H9 (cell line): ENCODE measurements at places on chromosomes 5 and 9. TPM values are rescaled to one million over a fixed set of nuclear protein-coding genes. Genes with fewer than 3 reads are reported as not detected.

The PCDHAC1 gene
- 8.0 and 8.7 TPM in 2 replicates for total RNA-seq

The OGN gene
- not detected in 2 replicates for total RNA-seq

The CNTFR gene
- 0.55 and 1.3 TPM in 2 replicates for total RNA-seq

The ZMYND19 gene
- total RNA-seq = 79.2 and 82.3 TPM in 2 replicates

The CYSRT1 gene
- 1.0 and 1.9 TPM in 2 replicates for total RNA-seq

The DND1 gene
- total RNA-seq = 2.3 and 2.4 TPM in 2 replicates

The PCDHB15 gene
- total RNA-seq = 5.2 and 7.0 TPM in 2 replicates

The TMC1 gene
- 2.4 and 2.5 TPM in 2 replicates for total RNA-seq

The BRINP1 gene
- 12.4 and 14.0 TPM in 2 replicates for total RNA-seq

The PALM2AKAP2 gene
- total RNA-seq = 3.6 and 4.0 TPM in 2 replicates

DNA sequence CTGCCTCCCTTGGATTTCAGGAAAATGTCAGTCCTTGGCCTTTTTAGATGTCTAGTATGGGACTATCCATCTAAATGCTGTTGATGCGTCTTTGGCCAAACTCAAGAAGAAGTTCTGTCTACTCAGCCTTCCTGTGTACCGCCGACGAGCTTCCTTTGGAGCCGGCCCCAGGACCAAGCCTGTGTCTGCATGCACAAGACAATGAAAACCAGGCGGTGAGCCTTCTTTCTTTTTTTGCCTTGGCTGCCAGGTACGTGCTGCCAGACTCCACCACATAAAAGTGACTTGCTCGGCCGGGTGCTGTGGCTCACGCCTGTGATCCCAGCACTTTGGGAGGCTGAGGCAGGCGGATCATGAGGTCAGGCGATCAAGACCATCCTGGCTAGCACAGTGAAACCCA lies 6.0 kb upstream of the NEURL1B start:
- DNase-seq = peak; percentile 9

DNA sequence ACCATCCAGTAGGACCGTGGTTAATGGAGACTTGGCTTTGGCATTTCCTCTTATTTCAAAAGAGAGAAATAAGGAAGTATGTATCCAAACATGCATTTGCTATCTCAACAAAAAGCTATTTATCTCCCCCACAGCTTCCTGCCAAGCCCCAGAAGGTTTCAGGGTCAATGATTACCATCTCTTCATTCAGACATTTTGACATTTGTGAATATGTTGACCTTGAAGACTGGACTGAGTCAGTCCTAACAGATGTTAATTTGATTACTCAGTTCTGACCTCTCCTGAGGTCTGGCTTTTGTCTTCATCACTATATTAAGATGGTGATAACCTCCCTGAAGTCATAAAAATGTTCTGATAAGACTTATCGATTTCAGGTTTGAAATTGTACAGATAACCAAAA lies 479.4 kb downstream of the AGTPBP1 start:
- DNase-seq = no peak

DNA sequence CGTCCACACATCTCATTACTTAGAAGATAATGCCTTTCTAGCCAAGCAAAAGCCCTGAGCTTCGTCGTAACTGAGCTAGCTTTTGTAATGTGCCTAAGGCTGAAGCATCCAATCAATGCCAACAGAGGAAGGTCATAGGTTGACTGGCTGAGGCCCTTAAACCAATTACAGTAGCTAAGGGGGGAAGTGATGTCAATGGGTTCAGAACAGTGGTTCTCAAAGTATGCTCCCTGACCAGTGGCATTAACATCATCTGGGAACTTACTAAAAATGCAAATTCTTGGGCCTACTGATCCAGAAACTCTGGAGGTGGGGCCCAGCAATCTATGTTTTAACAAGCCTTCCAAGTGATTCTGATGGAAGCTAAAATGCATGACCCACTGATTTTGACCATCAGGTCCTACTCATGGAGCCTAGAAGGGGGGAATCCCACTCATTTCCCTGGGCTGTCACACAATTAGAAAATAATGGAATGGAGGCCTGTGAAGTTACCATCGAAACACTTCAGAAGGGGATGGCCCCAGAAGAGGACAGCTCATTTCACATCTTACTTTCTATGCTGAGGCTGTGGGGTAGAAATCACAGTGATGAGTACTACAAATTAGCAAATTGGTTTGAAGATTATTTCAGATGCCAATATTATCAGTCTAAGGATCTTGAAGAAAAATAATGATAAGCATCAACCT lies 4.8 kb upstream of the VLDLR start:
- DNase-seq = no peak

GRCh38 chr5:32504989-32505596 lies 60.6 kb upstream of the ZFR start:
- DNase-seq = no peak

DNA sequence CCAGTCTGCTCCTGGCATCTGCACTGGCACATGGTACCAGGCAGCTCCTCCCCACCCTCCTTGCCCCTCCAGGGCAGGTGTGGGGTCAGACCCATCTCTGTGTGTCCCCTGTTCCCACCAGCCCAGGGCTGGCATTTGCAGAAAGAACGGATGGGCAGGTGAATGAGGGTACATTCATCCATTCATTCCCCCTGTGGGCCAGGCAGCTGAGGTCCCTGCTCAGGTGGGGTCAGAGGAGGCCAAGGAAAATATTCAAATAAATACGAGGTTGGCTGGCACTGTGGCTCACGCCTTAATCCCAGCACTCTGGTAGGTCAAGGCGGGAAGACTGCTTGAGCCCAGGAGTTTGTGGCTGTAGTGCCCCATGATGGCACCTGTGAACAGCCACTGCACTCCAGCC lies 25.0 kb upstream of the PHYKPL start:
- DNase-seq = no peak

GRCh38 chr9:98755006-98755618 lies 41.2 kb downstream of the ANKS6 start:
- DNase-seq = no peak

GRCh38 chr5:80266566-80266965 lies 10.7 kb upstream of the SERINC5 start:
- no peak for DNase-seq

- no peak for DNase-seq
These were observed 233.8 kb upstream of the MPDZ start for GRCh38 chr9:13513286-13513685.

DNA sequence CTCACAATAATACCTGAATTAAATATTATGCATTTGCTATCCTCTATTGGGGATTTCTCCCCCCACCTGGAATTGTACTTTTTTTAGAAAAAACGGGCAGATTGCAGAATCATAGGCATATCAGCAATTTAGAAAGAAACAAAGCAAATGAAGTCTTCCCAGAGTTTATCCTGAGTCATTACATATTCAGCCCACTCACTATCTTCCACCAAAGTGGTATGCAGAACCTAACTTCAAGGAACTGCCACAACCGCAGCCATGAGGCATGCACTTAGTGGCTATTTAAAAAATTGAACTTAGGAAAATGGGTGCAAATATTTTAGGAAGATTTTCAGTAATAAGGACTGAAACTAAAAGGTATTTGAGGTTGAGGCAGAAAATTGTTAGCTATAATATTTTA lies 48.6 kb downstream of the UBAP1 start:
- no peak for DNase-seq

GRCh38 chr9:96686638-96687335 lies 31.7 kb upstream of the PRXL2C start:
- DNase-seq = peak; percentile 87

GRCh38 chr5:87127426-87127825 lies 140.3 kb upstream of the RASA1 start:
- DNase-seq = no peak

DNA sequence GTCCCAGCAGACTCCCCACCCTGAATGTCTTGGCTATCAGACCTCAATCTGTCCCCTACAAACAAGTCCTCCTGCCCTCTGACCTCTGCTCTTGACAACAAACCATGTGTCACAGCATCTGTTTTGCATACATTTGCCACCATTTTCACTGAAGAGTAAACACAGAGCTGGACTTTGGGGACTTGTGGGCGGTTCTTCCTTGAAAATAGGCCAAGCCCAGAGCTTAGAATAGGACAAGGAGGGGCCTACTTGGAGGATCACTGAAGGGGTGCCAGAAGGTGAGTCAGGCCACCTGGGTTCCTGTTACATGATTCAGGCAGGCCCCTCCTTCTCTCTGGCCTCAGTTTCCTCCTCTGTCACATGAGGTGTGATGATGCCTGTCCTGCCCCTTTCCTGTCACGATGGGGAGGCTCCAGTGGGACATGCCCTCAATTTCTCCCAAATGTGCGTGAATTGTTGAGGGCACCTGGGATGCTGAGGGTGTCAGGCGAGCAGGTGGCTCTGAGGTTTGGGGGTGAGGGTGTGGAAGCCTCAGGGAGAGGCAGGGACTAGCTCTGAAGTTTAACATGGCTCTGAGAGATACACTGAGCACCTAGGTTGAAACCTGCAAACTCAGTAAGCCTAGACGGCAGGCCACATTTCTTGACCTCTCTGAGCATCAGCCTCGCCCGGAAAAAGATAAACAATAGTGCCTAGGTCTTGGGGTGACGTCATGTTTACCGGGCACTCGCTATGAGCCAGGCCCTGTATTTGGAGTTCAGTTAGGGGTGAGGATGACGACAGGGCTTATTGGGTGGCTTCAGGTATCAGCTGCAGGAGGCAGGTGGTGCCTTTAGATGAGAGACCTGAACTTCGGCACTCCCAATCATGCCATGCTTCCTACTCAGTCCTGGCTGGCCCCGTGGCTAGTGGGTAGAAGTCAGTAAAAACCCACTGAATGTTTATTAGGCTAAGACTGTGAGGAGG lies 107.6 kb upstream of the PITX1 start:
- no peak for DNase-seq

DNA sequence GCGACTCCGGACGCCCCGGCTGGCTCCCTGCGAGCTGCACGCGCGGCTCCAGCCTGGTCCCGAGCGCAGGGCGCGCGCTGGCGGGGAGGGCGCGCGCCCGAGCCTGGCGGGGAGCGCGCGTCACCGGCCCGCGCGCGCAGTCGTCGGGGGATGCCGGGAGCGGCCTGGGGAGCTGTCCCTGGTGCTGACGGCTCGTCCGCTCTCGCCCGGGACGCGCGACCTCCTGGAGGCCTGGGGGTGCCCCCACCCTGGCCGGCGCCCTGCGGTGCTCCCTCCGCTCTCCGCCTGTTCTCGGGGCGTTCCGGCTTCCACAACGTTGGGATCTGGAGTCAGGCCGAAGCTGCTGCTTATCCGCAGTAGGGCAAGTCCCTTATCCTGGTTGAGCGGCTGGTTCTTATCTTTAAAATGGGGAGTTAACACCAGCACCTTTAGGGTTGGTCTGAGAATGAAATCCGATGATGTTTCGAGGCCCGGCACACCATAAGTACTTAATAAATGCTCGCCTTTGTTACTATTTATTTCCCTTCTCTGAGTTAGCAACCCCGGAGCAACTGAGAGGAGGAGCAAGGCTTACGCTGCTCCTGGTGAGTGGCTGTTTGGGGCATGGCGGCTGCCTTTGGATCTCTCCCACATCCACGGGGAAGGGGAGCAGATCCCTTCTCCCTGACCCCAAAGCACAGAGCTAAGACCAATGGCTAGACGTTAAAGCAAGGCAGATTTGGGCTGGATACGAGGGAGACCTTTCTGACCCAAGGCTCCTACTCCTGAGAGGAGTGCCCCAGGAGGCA lies at the start of gene FAM163B:
TSS of gene FAM163B (minus strand) at position 79 of the 788 bp plus-strand sequence. CDS start 29,166 bp downstream, outside the sequence.
- peak; percentile 72 for DNase-seq

DNA sequence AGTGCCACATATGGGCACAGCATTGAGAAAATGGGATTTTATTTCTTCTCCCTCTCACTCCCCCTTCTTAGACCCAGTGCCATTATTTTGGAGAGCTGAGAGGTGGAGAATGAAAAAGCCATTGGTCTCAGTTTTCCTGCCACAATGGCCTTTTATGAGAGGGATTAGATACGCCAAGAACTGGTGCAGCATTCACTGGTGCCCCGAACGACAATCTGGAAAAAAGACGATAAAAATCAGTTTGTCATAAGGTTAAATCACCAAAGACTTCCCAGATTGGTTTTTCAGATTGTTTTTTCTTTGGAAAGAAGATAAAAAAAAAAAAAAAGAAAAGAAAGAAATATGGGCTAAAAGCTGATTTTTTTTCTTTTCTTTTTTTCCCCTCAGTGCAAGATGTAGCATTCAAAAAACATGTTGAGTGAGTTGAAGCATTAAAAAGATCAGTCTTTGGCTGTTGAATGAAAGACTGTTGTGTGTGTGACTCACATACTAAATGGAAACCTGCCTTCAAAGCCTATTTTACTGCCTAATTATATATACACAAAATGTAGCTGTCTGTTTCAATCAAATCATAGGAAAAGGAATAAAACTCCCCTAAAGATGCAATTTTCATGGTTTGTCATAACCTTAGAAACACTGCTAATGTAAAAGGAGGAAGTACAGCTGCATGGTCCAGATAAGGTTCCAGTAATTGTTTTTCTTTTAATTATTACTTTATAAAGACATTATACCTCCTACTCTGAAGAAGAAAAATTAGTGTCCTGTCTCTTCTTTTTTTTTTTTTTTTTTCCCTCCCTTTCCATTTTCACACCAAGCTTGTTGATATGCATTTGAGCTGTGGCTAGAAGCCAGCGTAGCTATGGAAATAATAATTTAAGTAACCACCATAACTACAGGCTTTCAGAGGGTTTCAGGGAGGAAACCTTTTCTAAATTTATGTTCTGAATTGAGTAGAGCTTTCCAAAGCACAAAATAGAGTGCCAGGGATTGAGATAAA lies 27.2 kb upstream of the ZNF608 start:
- DNase-seq = no peak

DNA sequence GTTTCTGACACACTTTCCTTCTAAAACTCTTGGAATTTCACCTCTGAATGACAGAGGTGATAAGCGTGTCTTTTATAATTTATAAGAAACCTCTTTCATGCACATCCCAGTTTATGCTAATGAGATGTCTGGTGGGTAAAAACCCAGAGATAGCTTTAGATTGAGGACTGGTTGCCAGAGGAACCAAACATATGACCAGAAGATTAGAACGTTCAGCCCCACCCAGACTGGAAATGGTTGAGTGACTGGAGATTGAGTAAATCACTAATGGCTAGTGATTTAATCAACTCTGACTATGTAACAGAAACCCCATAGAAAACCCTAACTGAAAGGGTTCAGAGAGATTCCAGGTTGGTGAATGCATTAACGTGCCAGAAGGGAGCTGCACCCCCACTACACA lies 69.2 kb downstream of the CDH18 start:
- no peak for DNase-seq

GRCh38 chr9:83572524-83572923 lies 34.3 kb upstream of the FRMD3 start:
- DNase-seq = no peak
